ENCODE measurements at places on chromosomes 5 and 9.

DNA sequence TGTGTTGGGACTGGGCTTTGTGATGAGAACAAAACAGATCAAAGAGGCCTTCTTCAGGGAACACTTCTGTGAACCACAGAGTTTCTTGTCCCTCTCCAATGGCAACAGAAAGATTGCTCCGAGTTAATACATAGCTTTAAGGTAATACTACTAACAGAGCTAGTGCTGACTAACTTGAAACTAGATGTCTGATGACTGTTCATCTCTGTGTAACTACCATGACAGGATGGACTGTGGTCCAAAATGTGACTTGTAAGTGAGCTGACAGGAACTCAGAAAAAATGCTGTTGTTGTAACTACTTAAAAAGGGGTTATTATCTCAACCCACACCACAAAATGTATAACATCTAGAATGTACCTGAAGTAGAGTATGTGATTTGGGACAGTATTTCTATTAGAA is 630.2 kb upstream of the DMAC1 start:
- DNase-seq = no peak

GRCh38 chr9:133787754-133788025 is 49.5 kb upstream of the SARDH start:
- peak; percentile 81 for DNase-seq

- DNase-seq = no peak
Measured at GRCh38 chr5:44443172-44443571, 54.0 kb upstream of the FGF10 start.

DNA sequence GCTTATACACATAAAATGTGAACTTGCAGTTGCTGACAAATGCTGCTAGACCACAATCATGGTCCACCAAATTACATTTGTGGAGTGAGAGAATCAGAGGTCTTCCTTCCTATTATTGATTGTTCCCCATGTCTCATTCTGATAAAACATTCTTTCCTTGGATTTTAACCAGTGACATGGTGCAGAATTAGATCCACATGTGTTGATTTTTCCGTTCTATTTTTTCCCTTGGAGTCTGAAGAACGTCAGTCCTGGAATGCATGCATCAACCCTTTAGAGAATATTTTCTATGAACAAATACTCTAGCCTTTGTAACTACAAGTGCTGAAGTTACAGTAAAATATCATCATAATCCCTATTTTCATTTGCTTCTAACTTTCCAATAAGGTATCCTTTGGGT is 170.7 kb upstream of the SPRY4 start:
- no peak for DNase-seq

- DNase-seq = no peak
Measured at GRCh38 chr5:164184158-164184557, 678.7 kb downstream of the MAT2B start.

GRCh38 chr5:21774801-21775200 is 1078.3 kb downstream of the CDH12 start:
- no peak for DNase-seq

DNA sequence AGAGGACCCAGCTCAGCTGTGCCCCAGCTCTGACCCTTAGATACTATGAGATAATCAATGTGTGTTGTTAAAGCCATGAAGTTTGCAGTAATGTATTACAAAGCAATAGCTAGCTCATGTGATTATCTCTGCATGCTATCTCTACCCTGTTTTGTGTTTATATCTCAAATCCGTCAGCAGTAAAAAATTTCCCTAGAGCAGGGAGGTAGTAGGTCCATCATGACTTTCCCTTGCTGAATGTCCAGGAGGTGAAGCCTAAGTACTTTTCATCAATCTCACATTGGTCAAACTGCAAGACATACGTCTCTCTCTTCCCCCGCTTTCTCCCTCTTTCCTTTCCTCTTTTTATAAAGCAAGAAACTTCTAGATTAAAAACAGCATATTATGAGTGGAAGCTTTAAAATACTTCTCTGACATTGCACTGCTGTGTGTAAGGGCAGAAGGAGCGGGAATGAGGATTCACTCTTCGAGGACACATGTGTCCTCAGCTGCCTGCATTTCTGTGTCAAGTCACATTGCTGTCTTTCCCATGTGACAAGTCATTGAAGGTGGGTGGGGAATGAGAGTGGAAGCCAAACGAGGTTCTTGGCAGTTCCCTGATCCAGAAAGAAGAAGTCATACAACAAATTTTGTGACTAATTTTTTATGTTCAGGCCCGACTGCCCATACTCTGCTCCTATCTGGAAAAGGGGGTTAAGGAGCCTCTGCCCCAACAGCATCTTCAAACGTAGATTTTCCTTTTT is 93.1 kb upstream of the RETREG1 start:
- DNase-seq = no peak

DNA sequence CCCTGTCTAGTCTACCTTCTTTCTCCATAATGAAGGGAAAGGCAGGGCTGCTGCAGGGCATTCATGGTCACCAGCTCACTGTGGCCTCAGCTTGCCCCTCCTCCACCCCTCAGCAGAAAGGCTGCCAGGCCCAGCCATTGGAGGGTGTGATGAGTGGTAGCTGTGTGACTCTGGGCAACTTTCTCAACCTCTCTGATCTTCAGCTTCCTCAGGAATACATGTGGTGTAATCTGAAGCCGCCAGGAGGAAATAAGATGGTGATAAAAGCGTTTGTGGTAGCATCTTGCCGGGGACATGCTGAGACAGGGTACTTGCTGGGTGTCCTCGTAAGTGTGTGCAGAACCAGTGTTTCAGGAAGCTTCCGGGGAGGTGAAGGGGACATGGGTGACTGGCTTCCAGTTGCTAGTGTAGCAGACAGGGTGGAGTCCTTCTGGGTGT is 9.8 kb downstream of the CXCL14 start:
- no peak for DNase-seq

GRCh38 chr9:14868772-14869583 is 41.2 kb downstream of the FREM1 start:
- no peak for DNase-seq

DNA sequence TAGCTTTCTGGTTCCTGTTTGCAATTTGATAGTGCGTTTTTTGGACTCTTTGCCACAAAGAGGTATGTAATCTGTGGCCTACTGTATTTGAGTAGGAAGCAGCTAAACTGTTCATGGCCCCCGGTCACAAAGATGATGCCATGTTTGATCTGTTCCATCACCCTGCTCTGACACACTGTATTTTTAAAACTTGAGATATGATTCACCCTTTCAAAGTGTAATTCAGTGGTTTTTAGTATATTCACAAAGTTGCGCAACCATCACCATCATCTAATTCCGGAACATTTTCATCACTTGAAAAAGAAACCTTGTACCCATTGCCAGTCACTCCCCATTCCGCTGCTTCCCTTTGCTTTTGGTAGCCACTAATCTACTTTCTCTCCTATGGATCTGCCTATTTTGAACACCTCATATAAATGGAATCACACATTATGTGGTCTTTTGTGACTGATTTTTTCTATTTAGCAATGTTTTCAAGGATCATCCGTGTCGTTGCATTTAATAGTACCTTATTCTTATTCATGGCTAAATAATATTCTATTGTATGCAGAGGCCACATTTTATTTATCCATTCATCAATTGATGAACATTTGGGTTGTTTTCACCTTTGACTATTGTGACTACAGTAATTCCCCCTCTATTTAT is 141.6 kb downstream of the NR3C1 start:
- DNase-seq = no peak
